ENCODE measurements at places on chromosomes 4 and X.

DNA sequence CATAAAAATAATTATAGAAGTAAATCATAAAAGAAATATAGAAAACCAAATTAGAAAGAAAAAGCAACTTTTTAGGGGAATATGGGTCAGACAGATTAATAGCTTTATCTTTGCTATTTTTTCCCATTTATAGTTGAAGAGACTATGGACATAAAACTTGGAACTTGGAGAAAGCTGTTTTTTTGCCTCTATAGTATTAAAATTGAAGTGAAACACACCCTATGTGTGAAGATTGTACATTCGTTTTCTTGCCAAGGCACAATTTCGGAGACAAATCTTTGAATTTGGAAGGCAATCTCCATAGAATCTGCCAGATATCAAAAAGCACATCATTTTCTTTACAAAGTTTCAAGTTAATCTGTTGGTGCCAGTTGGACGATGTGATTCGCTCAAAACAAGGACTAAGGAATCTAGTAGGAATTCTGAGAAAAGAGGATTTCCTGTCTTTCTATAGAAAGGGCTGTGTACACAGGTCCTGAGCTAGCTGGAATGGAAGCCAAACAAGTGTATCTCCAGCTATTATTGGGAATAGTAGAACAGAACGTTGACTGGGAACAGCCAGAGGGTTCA lies 156.3 kb downstream of the SLC7A11 start:
- no peak for DNase-seq

GRCh38 chrX:129653971-129654651 lies 645 bp downstream of the APLN start:
- no peak for DNase-seq

DNA sequence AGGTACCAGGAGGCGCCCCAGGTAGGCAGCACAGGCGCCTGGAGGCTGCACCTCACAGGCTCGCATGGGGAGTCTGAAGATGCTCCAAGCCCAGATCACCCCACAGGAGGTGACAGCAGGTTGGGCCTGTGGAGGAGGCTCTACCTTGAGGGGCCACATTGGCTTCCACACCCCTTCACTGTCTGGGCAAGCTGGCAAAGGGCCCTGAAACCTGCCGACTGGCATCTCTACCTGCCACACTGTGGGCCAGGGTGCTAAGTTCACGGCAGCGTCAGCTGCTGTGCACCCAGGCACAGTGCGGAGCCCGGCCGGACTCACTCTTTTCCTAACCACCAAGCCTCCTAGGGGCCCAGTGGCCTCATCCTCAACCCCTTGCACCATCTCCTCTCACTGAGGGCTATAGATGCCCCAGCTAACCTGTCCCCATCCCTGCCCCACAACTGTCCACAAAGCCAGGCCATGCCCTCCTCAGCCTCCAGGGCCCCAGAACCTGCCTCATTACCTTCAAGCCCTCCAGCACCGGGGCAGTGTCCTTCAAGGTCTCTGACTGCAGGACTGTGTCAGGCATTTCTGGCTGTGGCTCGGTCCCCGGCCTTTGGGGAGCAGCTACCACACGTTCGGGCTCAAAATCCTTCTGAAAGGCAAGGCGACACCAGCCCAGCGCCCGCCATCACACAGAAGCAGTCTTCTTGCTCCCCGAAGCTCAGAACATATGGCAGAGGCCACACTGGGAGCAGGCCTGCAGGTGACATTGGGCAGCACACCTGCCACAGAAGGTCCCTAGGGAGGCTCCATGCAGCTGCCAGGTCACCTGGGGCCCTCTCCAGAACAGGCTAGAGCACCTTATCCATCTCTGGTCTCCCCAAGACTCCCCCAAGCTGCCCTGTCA lies 28.8 kb downstream of the FGFR3 start:
- DNase-seq, result no peak

GRCh38 chrX:20753076-20753475 lies 486.4 kb upstream of the RPS6KA3 start:
- no peak for DNase-seq

GRCh38 chrX:154140742-154141141 lies 3.3 kb upstream of the OPN1LW start:
- DNase-seq, result no peak

GRCh38 chr4:108620933-108621905 lies 843 bp downstream of the RPL34 start:
- no peak for DNase-seq

DNA sequence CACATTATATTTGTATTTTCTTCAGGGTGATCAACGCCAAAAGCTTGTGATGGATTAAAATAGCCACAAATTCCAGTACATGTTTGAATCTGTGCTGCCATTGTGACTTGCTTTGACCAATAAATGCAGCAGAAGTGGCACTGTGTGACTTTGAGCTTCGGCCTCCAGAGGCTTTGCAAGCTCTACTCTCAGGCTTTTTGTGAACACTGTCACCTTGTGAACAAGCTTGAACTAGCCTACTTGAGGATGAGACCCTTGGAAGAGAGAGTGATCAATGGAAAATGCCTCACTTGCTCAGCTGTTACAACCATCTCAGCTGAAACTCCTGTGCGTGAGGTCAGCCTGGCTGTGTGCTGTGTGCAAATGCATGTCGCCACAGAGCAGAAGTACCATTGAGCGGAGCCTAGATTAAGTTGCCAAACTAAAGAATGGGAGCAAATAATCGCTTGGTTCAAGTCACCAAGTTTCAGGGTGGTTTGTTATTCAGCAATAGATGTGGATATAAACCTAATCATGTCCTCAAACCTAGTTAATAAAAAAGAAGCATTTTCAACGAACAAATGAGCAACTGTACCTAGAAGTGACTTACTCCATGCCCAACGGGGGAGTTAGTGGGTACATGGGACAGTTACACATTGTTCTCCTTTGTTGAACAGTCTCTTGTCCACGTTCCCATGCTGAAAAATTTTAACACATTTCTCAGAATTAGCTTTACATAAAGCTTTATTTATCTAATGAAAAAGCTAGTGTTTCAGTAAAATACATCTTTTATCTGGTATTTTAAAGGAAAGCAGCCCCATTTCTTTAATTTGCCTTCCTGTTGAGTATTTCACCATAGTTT lies 23.5 kb downstream of the NOA1 start:
- no peak for DNase-seq

GRCh38 chr4:90027565-90027964 lies 99.6 kb upstream of the CCSER1 start:
- DNase-seq, result no peak

- DNase-seq, result peak; percentile 49
These were observed 22.7 kb downstream of the JAKMIP1 start for GRCh38 chr4:6177587-6178197.

DNA sequence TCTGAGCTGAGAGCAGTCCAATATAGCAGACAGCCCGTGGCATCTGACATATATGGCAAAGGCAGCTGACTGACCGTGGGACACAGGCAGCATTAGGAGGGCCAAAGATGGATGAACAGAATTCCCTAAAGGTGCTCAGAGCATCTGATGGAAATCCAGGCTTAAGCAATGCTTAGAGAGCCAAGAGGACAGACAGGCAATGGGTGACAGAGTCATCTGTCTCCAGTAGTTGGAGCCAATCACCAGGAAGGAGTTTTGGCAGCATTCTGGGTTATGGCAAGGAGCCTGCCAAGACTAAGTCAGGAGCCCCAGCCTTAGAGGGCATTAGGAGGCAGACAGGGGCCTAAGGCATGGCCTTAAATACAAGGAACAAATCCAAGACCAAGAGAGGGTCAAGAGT lies 153.3 kb upstream of the USP9X start:
- no peak for DNase-seq

DNA sequence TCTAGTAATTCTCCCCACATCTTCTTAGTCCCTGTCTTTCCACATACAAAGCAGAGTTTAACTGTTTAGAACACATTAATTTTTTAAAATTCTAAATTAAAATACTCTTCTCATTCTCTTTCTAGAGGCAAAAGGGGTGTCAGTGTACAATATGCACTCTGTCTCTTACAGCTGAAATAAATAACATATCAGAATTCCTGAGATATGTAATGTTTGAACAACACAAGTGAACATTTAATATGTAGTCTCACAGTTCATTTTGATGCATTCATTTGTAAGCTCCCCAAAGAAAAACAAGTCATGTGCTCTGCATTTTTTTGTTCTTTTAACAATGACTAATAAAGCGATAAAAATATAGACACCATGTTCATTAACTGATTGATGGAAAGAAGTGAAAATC lies 19.7 kb upstream of the SULT1B1 start:
- DNase-seq, result no peak

- no peak for DNase-seq
These were observed 1.2 kb upstream of the PLAC8 start for GRCh38 chr4:83115656-83116285.

GRCh38 chr4:119659576-119659975 lies 31.0 kb upstream of the PDE5A start:
- no peak for DNase-seq

GRCh38 chrX:134963041-134963440 lies 27.8 kb upstream of the SMIM10 start:
- no peak for DNase-seq

- DNase-seq, result peak; percentile 16
These were observed 59.1 kb downstream of the SCD5 start for GRCh38 chr4:82739287-82740190.

GRCh38 chr4:1994938-1995337 lies 13.8 kb downstream of the NELFA start:
- no peak for DNase-seq

DNA sequence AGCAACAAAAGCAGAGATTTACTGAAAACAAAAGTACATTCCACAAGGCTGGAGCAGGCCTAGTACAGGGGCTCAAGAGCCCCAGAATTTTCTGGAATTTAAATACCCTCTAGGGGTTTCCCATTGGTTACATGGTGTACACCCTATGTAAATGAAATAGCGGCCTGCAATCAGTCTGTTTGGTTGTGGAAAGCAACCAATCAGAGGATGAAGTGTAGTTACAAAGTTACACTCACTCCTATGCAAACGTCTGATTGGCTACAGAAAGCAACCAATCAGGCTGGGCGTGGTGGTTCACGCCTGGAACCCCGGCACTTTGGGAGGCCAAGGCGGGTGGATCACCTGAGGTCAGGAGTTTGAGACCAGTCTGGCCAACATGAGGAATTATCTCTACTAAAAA lies 13.8 kb upstream of the TXLNG start:
- no peak for DNase-seq

- DNase-seq, result no peak
These were observed 836 bp downstream of the BTK start for GRCh38 chrX:101385026-101385684.

DNA sequence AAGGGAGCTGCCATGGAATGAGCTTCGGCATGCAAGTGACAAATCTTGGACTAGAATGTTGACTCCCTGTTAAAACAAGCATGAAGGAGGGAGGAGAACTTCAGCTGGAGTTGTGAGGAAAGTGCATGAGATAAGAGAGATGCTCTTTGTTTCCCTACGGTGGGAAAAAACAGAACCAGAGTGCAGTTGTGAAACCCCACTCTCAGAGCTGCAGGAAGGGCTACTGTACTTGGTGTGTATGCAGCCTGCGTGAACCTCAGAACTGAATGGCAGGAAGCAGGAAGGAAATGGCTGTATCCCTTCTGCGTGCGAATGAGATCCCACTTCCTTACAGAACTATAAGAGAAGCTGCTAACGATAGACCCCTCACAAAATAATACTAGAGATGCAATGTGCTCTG lies 57.2 kb downstream of the EGF start:
- DNase-seq, result no peak

GRCh38 chr4:123996718-123997510 lies 600.3 kb downstream of the SPRY1 start:
- DNase-seq, result no peak

DNA sequence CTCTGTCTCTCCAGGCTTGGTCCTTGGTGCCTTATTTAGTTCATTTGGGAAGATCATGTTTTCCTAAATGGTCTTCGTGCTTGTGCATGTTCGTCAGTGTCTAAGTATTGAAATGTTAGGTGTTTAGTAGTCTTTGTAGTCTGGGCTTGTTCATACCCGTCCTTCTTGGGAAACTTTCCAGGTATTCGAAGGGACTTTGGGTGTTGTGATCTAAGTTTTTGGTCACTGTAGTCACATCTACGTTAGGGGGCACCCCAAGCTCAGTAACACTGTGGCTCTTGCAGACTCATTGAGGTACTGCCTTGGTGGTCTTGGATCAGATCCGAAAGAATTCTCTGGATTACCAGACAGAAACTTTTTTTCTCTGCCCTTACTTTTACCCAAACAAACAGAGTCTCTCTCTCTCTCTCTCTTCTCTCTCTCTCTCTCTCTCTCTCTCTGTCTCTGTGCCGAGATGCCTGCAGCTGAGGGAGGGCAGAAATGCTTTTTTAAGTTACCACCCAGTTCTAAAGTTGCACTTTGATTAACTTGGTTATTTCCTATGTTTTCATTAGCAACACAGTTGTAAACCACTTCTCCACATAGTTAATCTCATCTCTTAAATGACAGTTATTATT lies 67.6 kb upstream of the SLC7A3 start:
- no peak for DNase-seq

GRCh38 chr4:123577225-123577906 lies 180.8 kb downstream of the SPRY1 start:
- DNase-seq, result no peak
